ENCODE measurements at places on chromosomes 12 and 14. TPM values are rescaled to one million over a fixed set of nuclear protein-coding genes. Genes with fewer than 3 reads are reported as not detected.
A peak's percentile ranks its signal among the peaks of the same experiment; 100 is the strongest.

DNA sequence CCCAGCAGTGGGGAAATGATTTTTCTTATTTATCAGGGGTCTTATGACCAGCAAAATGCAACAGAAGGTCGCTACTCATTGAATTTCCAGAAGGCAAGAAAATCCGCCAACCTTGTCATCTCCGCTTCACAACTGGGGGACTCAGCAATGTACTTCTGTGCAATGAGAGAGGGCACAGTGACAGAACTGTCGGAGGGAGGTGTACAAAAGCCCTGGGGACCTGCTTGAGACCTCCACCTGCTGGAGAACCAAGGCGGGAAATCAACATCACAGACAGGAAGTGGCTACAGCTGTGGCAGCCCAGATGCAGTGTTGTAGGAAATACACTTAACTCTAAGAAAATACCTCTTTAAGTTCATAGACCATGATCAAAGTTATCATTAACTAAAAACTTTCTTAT, 250.9 kb upstream of the OR4E1 start:
- H3K4me3 ChIP-seq = peak overlapping the region; percentile 65
- peak overlapping the region; percentile 93 for H3K27ac ChIP-seq
- H3K36me3 ChIP-seq = peaks cover 15% of the 10 kb centered on the region
- peak; percentile 55 for DNase-seq

DNA sequence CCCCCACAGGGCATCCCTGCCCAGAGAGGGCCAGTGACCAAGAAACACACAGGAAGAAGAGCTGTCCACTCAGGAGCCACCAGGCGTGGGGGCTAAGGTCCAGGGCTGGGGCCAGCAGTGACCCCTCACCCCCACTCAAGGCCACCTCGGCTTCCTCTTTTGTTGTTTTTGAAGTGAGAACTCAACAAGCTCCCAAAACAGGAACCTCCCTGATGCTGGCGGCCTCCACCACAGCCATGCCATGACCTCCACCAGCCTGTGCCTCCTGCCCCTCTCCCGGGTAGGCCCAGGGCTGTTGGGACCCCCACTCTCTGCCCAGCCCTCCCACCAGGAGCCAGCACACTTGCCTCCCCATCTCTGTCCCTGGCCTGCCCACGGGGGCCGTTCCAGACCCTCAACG, 7.8 kb downstream of the AKT1 start:
- DNase-seq = no peak
- no peaks in the 10 kb centered on the region for H3K27me3 ChIP-seq
- H3K4me1 ChIP-seq = peaks cover 5% of the 10 kb centered on the region

- no peak overlapping the region for H3K4me3 ChIP-seq
- H3K27me3 ChIP-seq = no peaks in the 10 kb centered on the region
- H3K27ac ChIP-seq = no peak overlapping the region
- H3K4me1 ChIP-seq = no peaks in the 10 kb centered on the region
- no peaks in the 10 kb centered on the region for H3K36me3 ChIP-seq
Observed at GRCh38 chr14:86788224-86788623, 1204.8 kb downstream of the GALC start.

DNA sequence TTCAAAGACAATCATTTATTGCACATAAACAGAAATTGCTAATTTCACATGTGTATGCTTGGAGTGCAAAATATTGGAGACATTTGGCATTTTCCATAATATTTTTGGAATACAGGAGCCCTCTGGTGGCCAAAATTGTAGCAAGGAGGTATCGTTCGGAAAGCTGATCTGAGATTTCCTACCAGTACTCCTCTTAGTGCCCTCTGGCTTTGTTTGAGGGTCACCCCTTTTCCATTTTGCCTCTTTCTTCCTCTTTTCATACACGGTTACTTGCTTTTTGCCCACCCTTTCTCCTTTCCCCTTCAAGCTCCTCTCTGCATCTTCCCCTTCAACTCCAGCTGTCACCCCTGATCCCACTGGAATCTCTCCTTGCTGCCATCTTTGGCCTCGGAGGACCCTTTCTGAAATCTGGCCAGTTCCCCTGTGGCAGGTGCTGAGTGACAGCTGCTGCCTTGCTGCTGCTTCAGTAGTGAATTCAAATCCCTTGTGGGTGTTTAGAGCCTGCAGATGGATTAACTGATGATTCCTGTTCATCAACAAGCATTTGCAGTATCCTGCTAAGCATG, 164.6 kb upstream of the PARP11 start:
- no peak overlapping the region for H3K4me3 ChIP-seq
- DNase-seq = no peak
- H3K27ac ChIP-seq = no peak overlapping the region
- H3K4me1 ChIP-seq = peaks cover 3% of the 10 kb centered on the region

- H3K36me3 ChIP-seq = peaks cover 4% of the 10 kb centered on the region
- no peak overlapping the region for H3K4me3 ChIP-seq
- no peak for DNase-seq
- peaks cover 18% of the 10 kb centered on the region for H3K27me3 ChIP-seq
- peaks cover 6% of the 10 kb centered on the region for H3K4me1 ChIP-seq
- H3K27ac ChIP-seq = no peak overlapping the region
Observed at GRCh38 chr12:26331960-26332359, 136.6 kb downstream of the SSPN start.

DNA sequence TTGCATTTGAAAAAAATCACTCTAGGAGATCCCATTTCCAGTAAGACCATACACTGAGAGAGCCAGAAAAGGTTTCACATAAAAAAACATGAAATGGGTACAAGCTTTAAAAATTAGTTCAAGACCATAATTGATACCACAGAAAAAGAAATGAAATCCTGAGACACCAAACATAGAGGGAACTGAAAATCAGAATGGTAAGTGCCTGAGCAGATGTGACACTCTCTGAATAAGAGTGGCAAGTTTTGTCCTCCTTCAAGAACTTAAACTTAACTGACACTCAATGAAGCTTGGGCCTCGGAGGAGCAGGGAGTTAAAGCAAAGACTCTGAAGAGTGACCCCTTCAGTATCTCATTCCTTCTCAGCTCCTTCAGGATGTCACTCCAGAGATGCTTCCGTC, 23.2 kb upstream of the PTGDR start:
- H3K4me1 ChIP-seq = peaks cover 22% of the 10 kb centered on the region
- H3K36me3 ChIP-seq = peaks cover 16% of the 10 kb centered on the region
- no peak for DNase-seq
- no peak overlapping the region for H3K4me3 ChIP-seq

GRCh38 chr12:2011643-2012607, 7.7 kb upstream of the DCP1B start:
- no peak for DNase-seq
- peaks cover 2% of the 10 kb centered on the region for H3K4me1 ChIP-seq
- H3K27me3 ChIP-seq = peaks cover 23% of the 10 kb centered on the region
- no peak overlapping the region for H3K4me3 ChIP-seq

DNA sequence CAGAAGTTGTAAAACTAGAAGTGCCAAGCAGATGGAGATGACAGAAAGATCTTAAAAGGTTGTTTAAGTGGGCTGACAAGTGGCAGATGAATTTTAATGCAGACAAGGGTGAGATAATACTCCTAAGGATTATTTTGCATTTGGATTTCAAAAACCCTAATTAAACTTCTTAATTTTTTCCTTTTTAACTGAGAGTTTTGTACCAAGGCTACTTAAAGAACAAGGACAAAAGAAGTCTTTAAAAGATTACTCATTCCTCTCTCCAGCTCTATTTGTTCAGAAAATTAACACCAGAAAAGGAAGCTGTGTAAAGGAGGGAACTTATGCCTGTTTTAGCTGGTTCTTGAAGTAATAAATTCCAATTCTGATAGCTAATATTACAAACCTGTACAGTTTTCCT, 275.4 kb downstream of the ETNK1 start:
- no peak overlapping the region for H3K27ac ChIP-seq
- no peak overlapping the region for H3K4me3 ChIP-seq
- no peaks in the 10 kb centered on the region for H3K4me1 ChIP-seq
- DNase-seq = no peak
- H3K27me3 ChIP-seq = no peaks in the 10 kb centered on the region
- H3K36me3 ChIP-seq = no peaks in the 10 kb centered on the region

DNA sequence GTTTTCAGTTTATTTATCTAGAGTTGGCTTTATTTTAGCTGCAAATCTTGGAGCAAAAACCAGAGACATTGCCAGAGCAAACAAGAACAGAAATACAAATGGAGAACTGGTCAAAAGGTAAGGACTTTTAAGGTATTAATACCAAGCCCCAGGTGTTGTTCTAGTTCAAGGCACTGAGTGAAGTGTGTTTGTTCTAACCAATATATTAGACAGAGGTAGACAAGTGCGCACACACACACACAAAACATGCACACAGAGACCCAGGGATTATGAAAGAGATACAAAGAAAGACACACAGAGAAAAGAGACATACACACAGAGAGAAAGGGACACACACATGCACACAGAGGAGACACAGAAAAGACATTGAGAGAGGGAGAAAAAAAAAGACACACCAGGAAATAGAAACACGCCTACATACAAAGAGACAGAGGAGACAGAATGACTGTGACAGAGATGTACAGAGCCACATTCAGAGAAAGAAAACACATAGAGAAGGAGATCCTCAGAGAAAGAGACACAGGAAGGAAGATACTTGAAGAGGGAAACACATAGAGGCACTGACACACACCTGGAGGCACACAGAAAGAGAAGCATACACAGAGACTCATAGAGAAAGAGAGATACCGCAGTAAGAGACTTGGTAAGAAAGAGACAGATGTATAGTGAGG, 50.2 kb downstream of the MIPOL1 start:
- no peaks in the 10 kb centered on the region for H3K36me3 ChIP-seq
- peaks cover 2% of the 10 kb centered on the region for H3K27me3 ChIP-seq
- H3K4me3 ChIP-seq = no peak overlapping the region
- no peak for DNase-seq
- H3K27ac ChIP-seq = no peak overlapping the region

DNA sequence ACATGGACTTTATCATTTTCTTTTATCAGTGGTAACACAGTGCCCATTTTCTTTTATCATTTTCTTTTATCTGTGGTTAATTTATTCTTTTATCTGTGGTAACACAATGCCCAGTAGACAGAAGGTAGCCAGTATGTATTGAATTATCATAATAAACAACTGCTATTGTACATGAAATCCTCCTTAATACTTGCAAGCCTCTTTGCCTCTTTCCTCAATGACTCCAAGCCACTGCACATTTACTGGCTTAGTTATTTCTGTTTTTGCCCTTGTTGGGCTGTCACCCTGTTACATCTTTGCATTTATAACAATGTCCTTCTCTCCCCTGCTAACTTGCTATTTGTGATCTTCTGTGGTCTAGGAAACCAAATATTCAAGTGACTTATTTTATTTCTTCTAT, 345.0 kb downstream of the ATP23 start:
- peaks cover 1% of the 10 kb centered on the region for H3K4me1 ChIP-seq
- no peak overlapping the region for H3K4me3 ChIP-seq
- no peak for DNase-seq
- H3K27me3 ChIP-seq = peaks cover 3% of the 10 kb centered on the region
- no peak overlapping the region for H3K27ac ChIP-seq
- H3K36me3 ChIP-seq = no peaks in the 10 kb centered on the region

DNA sequence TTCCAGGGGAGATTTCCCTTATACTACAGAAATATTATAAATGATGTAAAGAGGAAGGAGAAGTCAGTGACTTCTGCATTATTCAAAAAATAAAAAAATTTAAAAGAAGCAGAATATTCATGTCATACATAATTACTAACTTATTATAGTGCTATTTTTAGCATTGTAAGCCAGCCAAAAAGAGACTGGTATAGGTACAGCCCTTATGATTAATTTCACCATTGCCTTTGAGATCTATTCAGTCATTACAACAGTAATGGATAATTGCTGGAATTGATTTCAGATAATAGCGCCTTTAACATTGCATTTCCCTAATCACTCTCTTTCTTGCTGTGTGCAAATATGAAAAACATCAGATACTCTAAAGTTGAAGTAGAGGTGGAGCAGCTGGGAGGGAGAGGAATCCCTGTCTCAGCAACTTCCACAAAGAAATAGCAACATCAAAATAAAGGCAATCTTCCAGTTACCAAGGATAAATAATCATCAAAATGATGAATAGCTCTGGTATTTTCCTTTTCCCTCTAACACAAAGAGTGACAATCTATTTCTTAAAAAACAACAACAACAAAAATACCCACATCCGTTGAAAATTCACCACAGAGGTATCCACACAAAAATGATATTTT, 71.8 kb upstream of the OVCH1 start:
- no peak overlapping the region for H3K27ac ChIP-seq
- peaks cover 24% of the 10 kb centered on the region for H3K27me3 ChIP-seq
- no peak for DNase-seq
- H3K36me3 ChIP-seq = no peaks in the 10 kb centered on the region
- H3K4me3 ChIP-seq = no peak overlapping the region
- H3K4me1 ChIP-seq = peaks cover 2% of the 10 kb centered on the region

GRCh38 chr14:52427460-52427859, 113.3 kb downstream of the PTGER2 start:
- no peak overlapping the region for H3K27ac ChIP-seq
- no peak overlapping the region for H3K4me3 ChIP-seq
- H3K4me1 ChIP-seq = peaks cover 21% of the 10 kb centered on the region

DNA sequence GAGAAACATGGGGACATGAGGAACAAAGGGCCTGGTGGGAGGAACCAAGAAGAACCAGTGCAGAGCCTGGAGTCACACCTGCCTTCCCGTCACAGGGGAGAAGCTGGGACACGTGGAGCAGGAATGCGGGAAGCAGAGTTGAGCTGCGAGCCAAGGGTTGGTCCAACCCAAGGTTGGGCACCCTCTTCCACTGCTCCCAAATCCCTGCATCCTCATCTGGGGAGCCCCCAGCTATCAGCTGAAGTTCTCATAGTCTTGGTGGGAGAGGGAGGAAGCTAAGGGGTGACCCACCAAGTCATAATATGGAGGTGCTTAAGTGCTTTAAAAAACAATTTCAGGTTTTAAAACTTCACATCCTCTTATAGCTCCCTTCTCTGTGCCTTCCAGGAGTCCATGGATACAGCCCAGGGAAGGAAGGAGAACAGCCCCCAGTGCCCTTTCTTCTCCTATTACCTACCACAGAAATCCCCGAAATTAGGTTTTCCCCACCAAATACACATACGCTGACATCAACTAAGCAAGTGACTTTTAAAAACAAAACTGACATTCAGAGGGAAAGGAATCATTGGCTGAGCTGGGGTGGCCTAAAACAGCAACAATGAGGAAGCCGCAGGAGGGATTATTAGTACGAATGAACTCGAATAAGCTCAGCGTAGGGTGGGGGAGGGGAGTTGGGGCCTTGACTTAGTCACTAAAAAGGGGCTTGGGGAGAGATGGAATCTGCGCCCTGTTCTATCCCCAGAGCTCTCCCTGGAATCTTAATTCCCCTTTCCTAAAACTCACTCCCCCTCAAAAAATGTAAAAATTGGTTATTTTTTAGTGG, 4.5 kb downstream of the MYL6 start:
- peak overlapping the region; percentile 4 for H3K4me3 ChIP-seq
- H3K27ac ChIP-seq = peak overlapping the region; percentile 54
- peaks cover 48% of the 10 kb centered on the region for H3K36me3 ChIP-seq
- peaks cover 28% of the 10 kb centered on the region for H3K4me1 ChIP-seq
- no peak for DNase-seq

GRCh38 chr14:105199093-105199492, 18.0 kb upstream of the NUDT14 start:
- no peak for DNase-seq
- H3K36me3 ChIP-seq = no peaks in the 10 kb centered on the region
- peaks cover 23% of the 10 kb centered on the region for H3K27me3 ChIP-seq
- H3K4me1 ChIP-seq = peaks cover 28% of the 10 kb centered on the region
- no peak overlapping the region for H3K4me3 ChIP-seq

PRB2 gene
- total RNA-seq = not detected

GCH1 gene
- total RNA-seq = 46.4 TPM

ADAM21 gene
- total RNA-seq = not detected

OAS1 gene
- total RNA-seq = 138 TPM

FIGNL2 gene
- 1.1 TPM for total RNA-seq

MYH6 gene
- total RNA-seq = not detected

BCL11B gene
- total RNA-seq = 99.5 TPM

LGR5 gene
- not detected for total RNA-seq
